ENCODE measurements at places on chromosomes 2 and 18.

GRCh38 chr18:10432781-10433180 lies 21.7 kb upstream of the APCDD1 start:
- no peak for DNase-seq

DNA sequence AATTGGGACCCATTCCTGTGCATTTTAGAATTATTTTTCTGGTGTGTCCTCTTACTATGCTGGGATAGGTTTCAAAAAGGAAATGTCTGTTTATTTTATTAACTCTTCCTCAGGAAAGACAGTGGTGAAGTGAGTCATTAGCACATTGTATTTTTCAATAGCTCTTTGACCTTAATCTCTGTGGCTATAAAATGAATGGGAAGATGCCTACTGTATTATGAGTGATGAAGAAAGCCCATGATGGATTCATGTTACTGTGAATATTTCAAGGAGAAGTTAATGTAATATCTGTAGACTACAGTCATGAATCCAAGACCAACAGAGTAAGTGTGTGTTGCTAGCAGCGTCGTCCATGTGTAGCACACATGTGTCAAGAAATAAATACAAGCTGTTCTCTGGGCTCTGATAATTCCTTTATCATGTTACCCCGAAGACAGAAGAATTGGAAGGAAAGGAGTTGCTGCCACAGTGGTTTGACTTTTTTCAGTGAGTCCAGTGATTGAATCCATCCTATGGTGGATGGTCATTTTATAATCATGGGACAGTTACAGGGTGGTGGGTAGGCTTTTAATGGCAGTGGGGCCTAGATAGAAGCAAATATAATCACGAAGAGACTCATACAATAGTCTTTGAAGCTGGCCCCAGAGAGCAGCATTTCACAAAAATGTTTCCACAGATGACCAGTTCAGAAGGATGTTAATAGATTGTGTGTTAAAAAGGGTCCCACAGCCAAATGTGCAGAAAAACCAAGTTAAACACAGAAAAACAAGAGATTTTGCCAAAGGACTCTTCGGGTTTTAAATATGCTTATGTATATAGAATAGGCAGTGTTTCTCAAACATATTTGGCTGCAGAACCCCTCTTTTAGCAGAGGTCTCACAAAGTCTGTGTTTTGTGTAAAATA lies 239.7 kb upstream of the RASGRP3 start:
- no peak for DNase-seq

DNA sequence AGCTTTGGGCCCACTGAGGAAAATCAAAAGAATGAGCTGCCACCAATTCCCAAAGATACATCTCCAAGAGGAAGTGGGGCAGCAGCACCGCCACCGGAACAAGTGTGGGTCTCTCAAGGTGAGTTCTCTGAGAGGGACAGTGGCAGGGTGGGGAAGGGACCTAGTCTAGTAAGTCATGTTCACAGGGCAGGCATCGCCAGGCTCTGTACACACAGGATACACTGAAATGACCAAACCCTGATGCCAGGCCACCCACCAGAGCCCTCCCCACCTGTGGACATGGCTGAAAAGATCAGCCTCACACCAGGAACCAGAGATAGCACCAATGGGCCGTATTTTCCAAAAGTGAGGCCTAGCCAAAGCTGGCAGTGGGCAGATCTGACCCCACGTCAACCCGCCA lies 108.2 kb upstream of the SMAD2 start:
- DNase-seq, result no peak

DNA sequence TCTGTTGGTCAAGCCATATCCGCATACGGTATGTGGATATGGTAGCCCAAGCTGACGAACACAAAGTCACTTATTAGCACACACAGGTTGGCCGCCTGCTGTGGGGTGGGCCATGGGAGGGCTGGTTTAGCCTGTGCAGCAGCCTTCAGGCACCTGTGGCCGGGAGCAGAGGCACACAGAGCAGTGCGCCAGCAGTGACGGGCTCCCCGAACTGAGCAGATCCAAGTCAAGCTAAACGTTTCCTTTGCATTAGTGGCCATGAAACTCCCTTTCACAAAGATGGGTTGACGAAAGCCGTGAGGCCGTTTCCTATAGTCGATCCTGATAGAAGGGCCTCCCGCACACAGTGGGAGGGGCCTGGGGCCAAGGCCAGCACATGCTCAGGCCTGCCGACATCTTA lies 72.1 kb downstream of the TSHZ1 start:
- no peak for DNase-seq

GRCh38 chr18:38198956-38199355 lies 633.4 kb upstream of the CELF4 start:
- DNase-seq, result no peak

DNA sequence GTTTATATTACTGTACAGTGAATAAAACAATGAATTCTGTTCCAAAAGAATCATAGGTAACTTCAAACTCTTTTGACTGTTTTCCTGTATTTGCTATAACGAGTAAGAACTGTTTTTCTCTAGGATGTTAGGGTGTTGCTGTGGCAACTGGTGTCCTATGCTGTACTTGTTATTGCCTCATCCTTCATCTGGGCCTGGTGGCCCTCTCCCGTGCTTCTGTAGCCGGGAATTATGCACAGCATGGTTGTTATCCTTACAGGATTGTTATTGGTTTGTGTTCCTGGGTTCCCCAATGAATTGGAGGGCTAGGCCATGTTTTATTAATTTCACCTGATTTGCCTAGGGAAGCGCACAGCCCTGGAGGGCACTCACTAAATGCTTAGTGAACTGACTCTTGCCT lies 279.2 kb downstream of the PTPRM start:
- no peak for DNase-seq

All from activated naive CD4-positive, alpha-beta T cell (primary cell).